ENCODE measurements at places on chromosomes 12 and 14. TPM values are rescaled to one million over a fixed set of nuclear protein-coding genes. Genes with fewer than 3 reads are reported as not detected.

GRCh38 chr12:26126340-26127284 lies 1.8 kb upstream of the BHLHE41 start:
- H3K4me3 ChIP-seq, result peak overlapping the region; percentile 47
- H3K4me1 ChIP-seq, result peaks cover 4% of the 10 kb centered on the region

- H3K27me3 ChIP-seq, result no peaks in the 10 kb centered on the region
- no peak for DNase-seq
- H3K4me1 ChIP-seq, result no peaks in the 10 kb centered on the region
- H3K4me3 ChIP-seq, result no peak overlapping the region
- H3K27ac ChIP-seq, result no peak overlapping the region
These were observed 190.1 kb downstream of the BCL11B start for GRCh38 chr14:99081880-99082279.

DNA sequence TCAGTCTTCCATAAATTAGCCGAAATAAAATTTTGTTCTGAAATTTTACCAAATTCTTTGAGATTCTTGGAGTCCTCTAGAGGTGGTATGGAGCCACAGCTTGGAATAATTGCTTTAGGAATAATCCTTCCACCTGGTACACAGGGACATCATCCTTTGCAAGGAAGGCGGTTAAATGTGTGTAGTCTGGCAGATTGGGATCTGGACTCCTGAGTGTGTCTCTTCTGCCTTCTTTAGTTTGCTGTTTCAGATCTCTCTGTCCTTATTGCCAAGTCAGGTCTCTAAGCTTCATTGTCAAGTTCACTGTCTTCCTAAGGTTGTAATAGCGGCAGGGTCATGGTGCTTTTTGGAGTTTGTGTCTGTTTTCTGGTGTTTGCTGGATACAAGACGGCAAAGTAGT lies 393.9 kb upstream of the RGS6 start:
- no peak overlapping the region for H3K4me3 ChIP-seq
- H3K4me1 ChIP-seq, result no peaks in the 10 kb centered on the region
- no peak for DNase-seq
- H3K36me3 ChIP-seq, result no peaks in the 10 kb centered on the region

GRCh38 chr12:121574025-121574424 lies 6.8 kb downstream of the KDM2B start:
- H3K27me3 ChIP-seq, result no peaks in the 10 kb centered on the region
- peaks cover 17% of the 10 kb centered on the region for H3K36me3 ChIP-seq
- no peak overlapping the region for H3K4me3 ChIP-seq

The ITGA7 gene
- polyA plus RNA-seq, result 29.6 TPM
